Mesenteric fat pad (tissue), 1 donor: ENCODE measurements at places on chromosomes 1 and 21. TPM values are rescaled to one million over a fixed set of nuclear protein-coding genes. Genes with fewer than 3 reads are reported as not detected.

GRCh38 chr1:93504247-93505033 lies 56.5 kb downstream of the FNBP1L start:
- DNase-seq: no peak

- no peak for DNase-seq
Observed at GRCh38 chr21:38460171-38460742, 38.0 kb downstream of the ERG start.

GRCh38 chr21:45357436-45358260 lies 47.3 kb upstream of the COL18A1 start:
- DNase-seq: no peak

WLS gene
- total RNA-seq: 43.0 TPM

- DNase-seq: no peak
Observed at GRCh38 chr1:27570356-27570755, 33.6 kb downstream of the AHDC1 start.

- no peak for DNase-seq
Observed at GRCh38 chr1:74504125-74504932, 8.1 kb downstream of the LRRC53 start.
